ENCODE measurements at places on chromosomes 7 and 10. TPM values are rescaled to one million over a fixed set of nuclear protein-coding genes. Genes with fewer than 3 reads are reported as not detected.

- DNase-seq, result no peak
Measured at GRCh38 chr7:36272567-36273269, 116.9 kb upstream of the ANLN start.

CAPZA2 gene
- total RNA-seq, result 373 TPM

TUBB8 gene
- total RNA-seq, result not detected

DNA sequence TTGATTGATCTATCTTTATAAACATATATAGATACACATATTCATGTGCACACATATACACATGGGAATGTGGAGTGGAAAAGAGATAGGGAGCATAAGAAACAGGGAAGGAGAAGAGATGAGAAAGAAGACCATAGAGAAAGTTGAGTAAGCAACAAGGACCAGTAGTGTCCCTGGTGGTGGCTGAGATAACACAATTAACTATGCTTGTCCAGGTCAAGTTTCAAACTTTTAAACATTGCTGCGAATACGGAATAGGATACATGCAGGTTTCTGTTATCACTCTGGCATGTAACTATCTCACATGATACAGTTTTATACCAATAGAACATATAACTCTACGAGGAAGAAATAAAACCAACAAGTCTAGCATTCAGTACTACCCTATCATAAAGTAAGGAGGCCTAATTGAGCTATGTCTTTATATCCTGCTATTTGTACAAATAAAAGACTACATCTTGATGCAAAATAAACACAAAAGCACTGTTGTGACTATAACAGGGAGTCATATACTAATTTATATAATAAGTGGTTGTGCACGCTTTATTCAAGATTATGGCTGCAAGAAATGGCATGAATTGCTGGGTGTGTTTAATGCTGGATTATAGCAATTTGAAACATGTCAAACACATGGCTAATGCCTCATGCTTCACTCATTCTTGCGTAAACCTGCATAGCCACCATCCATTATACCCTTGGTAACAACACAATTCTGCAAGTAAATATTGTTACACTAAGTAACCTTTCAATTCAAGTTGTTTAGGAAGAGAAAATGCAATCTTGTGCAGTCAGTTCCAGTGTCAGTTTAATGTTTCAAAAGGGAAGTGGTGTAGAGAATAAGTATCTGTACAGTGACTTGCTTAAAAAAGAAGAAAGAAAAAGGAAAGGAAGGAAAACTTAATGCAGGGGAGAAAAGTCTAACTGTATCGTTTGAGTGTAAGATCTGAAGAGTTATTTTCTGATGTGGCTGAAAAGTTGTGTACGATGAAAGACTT, 8.2 kb downstream of the FOXP2 start:
- no peak for DNase-seq

CFAP70 gene
- 0.76 TPM for total RNA-seq

FAM149B1 gene
- total RNA-seq, result 18.7 TPM

DNA sequence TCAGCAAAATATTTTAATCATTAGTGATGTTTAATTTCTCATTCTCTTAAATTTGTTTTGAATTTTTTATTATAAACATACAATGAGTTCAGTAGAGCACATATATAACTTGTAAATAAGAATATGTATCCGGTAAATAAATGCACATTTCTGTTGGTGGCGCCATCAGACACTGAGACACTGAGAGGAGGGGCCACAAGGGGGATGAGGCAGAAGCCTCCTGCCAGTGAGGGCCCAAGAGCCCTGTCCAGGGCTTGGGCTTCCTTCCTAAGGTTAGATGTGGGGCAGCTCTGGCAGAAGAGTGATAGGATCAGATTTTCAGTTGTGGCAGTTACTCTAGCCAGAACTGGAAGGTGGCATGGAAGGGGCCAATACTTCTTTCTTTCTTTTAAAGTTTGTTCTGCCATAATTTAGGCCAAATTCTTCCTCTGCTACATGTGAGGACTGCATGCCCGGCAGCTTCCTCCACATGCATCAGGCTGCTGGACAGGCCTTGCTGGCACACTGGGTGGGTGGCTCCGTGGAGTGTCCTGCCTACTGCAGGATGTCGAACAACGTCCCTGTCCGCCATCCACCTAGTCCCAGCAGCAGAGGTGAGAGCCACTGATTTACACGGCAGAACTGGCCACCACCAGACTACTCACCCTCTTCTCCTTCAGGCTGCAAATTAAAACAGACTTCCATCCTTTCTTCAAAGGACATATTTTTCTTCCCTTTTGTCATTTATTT, 13.2 kb downstream of the PTPRN2 start:
- no peak for DNase-seq

- DNase-seq, result no peak
Measured at GRCh38 chr7:3657206-3657605, 356.2 kb downstream of the SDK1 start.

DNA sequence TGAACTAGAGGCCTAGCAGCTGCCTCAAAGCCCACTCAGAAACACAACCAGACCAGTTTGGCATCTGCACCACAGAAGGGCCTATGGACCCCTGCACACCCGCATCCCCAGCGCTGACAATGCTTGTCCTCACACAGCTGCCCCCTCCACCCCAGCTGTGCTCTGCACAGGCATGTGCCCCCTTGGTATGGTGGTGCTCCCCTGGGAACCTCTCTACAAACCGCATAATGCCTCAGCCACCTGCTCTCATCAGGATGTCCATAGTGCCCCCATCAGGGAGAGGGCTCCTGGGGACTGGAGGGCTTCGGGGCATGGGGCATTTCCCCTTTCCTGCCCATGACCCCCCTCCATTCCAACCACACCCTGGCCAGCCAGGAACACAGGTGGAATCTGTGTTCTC, 347.5 kb downstream of the GRID1 start:
- DNase-seq, result no peak

GRCh38 chr10:48587101-48587500, 17.8 kb downstream of the ARHGAP22 start:
- DNase-seq, result no peak

- DNase-seq, result peak; percentile 99
Measured at GRCh38 chr10:28302638-28303488, at the start of gene MPP7. Gene MPP7 (minus strand): TSS chr10:28303064. CDS start chr10:28238604, 64,460 bp downstream.

GRCh38 chr7:27631391-27631790, 31.3 kb downstream of the HIBADH start:
- DNase-seq, result no peak

DNA sequence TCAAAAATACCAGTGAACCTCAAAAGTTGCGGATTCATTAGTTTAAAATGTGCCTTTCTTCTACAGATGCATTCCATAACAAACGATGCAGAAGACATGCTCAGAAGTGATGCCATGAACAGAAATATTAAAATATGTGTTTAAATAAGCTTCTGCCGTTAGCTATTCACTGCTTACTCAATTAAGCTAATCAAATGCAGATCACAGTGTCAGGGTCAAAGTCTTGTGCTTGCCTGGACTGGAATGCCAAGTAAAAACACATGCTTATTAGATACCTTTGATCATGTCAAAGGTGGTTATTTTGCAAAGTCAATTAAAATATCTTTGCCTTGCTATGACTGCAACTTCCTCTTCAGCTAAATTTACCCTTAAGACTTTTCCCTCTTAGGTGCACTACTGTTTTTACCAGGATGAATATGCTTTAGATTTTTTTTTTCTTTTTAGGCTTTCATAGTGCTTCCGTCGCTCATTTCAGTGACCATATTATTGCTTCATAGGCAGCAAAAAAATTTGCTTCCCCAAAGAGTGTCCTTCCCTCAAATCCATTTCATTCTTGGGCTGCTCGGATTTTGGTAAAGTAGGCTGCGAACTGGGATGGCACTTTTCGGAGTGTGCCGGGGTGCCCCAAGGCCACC, 905 bp downstream of the ASB13 start:
- no peak for DNase-seq

DNTT gene
- total RNA-seq, result not detected

CFAP69 gene
- 13.0 TPM for total RNA-seq

DNA sequence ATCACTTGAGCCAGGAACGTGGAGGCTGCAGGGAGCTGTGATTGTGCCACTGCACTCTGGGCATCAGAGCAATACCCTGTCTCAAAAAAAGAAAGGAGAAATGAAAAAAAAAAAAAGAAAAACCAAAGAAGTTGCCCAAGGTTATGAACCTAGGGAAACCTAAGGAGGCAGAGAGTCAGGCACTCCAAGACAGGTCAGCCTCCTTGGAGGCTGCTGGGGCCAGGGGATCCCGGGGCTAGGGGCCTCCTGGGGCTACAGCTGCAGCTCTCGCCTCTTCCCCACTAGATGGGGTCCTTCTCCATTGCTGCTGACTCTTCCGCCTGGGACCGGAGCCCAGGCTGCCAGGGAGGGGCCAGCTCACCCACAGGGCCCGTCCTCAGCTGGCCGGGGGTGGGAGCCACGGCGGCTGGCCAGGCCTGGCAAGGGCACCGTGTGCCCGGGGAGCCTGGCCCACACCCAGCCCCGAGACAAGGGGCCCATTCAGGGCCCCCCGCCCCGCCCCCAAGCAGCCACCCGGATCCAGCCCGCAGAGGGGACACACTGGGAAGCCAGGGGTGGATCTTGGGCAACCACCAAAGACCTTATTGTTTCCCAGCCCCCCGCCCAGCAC, 1.7 kb upstream of the SPACDR start:
- peak; percentile 88 for DNase-seq

- no peak for DNase-seq
Measured at GRCh38 chr10:4561296-4561695, 264.7 kb upstream of the AKR1E2 start.

OR13A1 gene
- total RNA-seq, result not detected

GRCh38 chr10:103053659-103054581, 135.8 kb downstream of the CNNM2 start:
- DNase-seq, result peak; percentile 92

- DNase-seq, result no peak
Measured at GRCh38 chr7:127650847-127651555, 993 bp upstream of the SND1 start.
